ENCODE measurements at places on chromosomes 11 and 22.

GRCh38 chr22:23689414-23689813, 1.4 kb upstream of the RGL4 start:
- no peak for DNase-seq

- DNase-seq, result no peak
Observed at GRCh38 chr11:7262672-7263071, 11.0 kb downstream of the SYT9 start.

GRCh38 chr11:127490896-127491295, 490.3 kb upstream of the KIRREL3 start:
- no peak for DNase-seq

DNA sequence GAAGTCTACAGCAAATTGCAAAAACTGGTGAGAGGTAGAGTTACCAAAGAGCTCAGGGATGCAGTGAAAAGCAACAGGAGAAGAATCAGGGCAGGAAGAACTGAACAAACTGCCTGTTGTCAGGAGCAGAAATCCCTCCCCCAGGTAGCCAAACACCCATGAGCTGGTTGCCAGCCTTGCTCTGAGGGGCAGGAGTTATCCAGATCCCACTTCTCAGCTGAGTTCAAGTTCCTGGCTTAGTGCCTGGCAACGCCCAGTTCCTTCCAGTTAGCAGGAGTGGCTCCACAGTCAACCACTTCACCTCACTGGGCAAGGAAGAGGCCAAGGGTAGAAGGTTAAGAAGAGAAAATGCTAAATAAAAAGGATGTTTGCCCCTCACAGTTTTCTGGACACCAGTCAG, 1.9 kb upstream of the MPZL2 start:
- no peak for DNase-seq

DNA sequence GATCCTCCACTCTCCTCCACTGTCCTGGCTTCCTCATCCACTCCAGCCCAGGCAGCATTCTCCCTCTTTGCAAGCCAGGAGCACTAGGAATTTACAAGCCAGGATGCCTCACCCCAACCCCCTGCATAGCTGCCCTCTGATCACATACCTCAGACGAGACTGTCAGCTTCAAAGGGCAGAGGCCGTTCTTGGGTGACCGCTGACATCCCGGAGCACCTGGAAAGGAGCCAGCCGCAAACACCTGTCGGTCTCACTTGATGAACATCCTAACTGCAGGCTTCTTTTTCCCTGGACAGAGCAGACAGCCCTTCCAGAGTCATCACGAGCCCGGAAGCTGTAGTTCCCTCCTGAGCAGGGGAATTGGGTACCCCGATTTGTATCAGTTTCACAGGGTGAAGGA, 451.3 kb upstream of the B3GAT1 start:
- DNase-seq, result no peak

DNA sequence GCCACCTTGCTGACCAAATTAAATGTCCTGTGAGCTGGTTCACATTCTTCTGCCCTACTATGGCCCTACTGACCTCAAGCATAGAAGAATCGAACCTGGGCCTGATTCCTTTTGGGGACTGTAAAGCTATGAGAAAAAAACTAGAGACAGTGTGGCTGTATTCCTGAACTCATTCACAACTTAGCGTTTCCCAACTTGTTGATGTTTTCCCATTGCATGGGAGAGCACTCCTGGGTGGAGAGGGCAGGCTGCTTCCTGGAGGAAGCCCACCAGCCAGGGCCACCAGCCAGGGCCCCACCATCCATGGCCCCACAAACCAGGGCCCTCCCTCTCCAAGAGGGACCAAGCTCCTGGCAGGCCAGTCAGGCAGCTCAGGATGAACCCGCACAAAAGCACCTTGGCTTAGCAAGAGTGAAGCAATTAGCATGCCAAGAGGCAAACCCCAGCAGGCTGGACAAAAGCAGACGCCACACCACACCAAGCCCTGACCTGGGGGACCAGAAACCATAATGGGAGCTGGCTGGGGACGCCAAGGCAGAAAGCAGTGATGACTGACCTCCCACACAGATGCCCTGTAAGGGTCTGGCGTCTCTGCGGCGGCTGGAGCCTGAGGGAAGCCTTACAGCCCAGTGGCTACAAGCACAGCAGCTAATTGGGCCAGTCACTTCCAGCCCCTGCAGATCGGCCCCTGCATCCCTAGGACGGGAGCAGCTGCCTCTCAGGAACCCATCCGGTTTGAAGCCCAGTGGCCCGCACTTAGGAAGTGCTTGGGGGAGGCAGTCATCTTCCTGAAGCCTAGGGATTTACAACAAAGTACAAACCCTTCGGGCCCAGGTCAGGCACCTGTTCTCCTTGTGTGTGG, 2.1 kb downstream of the CERK start:
- DNase-seq, result no peak

GRCh38 chr11:73048446-73048845, 93.7 kb downstream of the FCHSD2 start:
- DNase-seq, result no peak

All from cardiac muscle cell (in vitro differentiated cells and primary cell).